ENCODE measurements at places on chromosomes 7 and 10. TPM values are rescaled to one million over a fixed set of nuclear protein-coding genes. Genes with fewer than 3 reads are reported as not detected.

GRCh38 chr10:3825244-3825643 is 40.2 kb upstream of the KLF6 start:
- peaks cover 20% of the 10 kb centered on the region for H3K4me1 ChIP-seq
- no peak for DNase-seq
- no peaks in the 10 kb centered on the region for H3K36me3 ChIP-seq
- H3K4me3 ChIP-seq, result no peak overlapping the region
- H3K27me3 ChIP-seq, result no peaks in the 10 kb centered on the region

GRCh38 chr10:106268000-106268399 is 896.5 kb downstream of the SORCS1 start:
- no peaks in the 10 kb centered on the region for H3K27me3 ChIP-seq
- H3K27ac ChIP-seq, result no peak overlapping the region
- H3K4me1 ChIP-seq, result no peaks in the 10 kb centered on the region
- H3K36me3 ChIP-seq, result no peaks in the 10 kb centered on the region
- DNase-seq, result no peak
- no peak overlapping the region for H3K4me3 ChIP-seq

DNA sequence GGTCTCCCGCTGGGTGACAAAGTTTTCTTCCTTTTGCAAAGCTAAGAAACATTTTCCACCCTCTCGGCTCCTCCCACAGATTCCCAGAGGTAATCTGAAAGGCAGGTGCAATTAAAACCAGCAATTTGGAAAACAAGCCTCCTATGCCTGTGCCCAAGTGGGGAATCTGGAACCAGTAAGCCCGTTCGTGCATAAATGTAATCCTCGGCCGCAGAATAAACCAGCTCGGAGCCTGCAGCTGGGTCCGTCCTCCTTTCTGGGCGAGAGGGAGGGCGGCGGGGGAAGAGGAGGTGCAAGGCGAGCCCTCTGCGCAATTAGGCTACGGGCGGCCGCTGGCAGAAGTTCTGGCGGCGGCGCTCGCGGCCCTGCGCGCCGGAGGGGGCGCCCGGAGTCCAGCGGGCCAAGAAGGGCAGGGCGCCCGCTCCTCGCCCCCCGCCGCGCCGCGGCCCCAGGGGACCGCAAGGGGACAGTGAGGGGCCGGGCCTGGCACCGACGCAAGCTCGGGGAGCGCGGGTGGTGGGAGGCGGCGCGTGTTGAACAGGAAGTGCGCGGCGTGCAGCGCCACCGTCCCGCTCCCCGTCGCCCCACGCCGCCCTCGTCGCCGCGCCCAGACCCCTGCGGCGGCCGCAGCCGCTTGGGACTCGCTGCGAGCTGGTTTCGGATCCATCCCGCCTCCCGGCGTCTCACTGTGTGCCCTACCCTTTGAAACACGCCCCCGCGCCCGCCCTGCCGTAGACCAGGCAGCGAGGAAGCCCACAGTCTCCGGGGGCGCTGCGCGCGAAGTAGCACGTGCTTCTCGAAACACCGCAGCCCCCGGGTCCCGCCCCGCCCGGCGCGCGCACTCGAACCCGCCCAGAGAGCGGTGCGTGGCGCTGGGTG is at the start of gene PRKAG2:
Gene PRKAG2, minus strand, starts transcription at position 217 of the 879 bp plus-strand sequence. CDS start 495 bp downstream, outside the sequence.
- no peaks in the 10 kb centered on the region for H3K27me3 ChIP-seq
- peaks cover 3% of the 10 kb centered on the region for H3K36me3 ChIP-seq
- peak within 1 kb of the TSS; percentile 91 for H3K27ac ChIP-seq

DNA sequence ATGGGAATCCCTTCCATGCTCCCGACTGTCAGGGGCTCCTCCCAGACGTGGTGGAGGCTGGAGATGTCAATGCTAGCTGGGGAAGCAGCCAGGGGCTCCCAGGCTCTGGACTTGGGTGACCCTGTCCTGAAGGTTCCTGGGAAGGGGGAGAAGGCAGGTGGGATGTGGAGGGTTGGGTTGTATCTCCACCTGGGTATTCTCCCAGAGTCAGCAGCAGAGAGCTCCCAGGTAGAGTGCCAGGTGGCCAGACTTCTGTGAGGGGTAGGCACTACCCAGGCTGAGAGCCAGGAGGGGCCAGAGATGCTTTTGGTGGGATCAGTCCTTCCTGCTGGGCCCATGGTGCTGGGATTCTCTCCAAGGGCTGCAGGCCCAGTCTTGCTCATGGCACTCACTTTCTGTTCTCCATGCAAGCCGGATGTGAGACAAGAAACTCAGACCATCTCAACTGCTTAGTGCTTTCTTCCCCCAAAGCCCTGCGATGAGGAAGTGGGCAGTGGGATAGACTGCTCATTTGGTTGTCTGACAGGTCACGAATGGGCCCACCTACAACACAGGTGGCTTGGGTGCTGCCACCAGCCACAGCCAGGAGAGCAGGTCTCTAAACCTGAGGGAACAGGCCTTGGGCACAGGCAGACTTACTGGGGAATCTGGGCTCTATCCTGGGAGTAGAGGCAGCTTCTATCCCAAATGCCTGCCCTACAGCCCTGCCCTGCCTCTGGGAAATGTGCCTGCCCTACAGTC is 52.5 kb upstream of the CAMK2B start:
- no peak overlapping the region for H3K4me3 ChIP-seq
- DNase-seq, result no peak
- H3K36me3 ChIP-seq, result peaks cover 16% of the 10 kb centered on the region
- peaks cover 1% of the 10 kb centered on the region for H3K27me3 ChIP-seq
- no peak overlapping the region for H3K27ac ChIP-seq

- H3K36me3 ChIP-seq, result no peaks in the 10 kb centered on the region
- no peaks in the 10 kb centered on the region for H3K4me1 ChIP-seq
- H3K27ac ChIP-seq, result no peak overlapping the region
- H3K4me3 ChIP-seq, result no peak overlapping the region
- no peaks in the 10 kb centered on the region for H3K27me3 ChIP-seq
These were observed 223.6 kb downstream of the MDFIC start for GRCh38 chr7:115145512-115145911.

DNA sequence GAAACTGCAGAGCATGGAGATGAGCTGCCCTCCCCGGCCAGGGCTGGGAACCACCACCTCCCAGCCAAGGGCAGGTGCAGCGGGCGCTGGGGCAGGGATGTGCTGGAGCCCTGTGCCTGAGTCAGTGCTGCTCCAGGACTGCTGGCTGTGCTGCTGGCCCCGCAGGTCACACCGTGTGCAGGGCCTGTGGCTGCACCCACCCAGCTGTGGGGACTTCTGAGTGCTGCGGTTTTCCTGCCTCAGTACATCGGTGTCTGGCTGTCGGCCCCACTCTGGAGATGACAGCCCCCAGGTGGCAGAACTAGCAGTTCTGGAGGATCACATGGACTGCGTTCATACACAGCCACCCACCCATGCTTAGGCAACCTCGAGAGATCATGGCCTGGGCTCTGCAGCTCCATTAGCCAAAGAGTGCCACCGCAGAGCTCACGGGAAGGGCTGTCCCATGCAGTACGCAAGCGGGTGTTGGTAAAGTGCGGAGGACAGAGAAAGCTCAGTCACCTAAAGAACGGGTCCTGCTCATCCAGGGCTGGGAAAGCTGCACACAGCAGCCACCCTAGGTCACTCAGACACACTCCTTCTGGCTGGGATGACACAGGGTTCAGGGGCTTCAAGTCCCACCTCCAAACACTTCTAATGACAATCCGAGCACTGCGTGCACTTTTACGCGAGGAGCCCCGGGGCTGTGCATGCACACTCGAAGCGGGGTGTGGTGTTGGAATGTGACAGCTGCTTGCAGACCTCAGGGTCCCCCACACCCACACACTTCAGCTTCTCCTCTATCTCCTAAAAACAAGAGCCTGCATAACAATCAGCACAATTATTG is 198.1 kb upstream of the PPP2R2D start:
- no peaks in the 10 kb centered on the region for H3K36me3 ChIP-seq
- H3K27ac ChIP-seq, result no peak overlapping the region
- peaks cover 3% of the 10 kb centered on the region for H3K27me3 ChIP-seq
- H3K4me3 ChIP-seq, result no peak overlapping the region
- H3K4me1 ChIP-seq, result no peaks in the 10 kb centered on the region
- DNase-seq, result no peak

GRCh38 chr10:119323085-119324016 is 116.0 kb downstream of the GRK5 start:
- H3K4me3 ChIP-seq, result no peak overlapping the region
- no peaks in the 10 kb centered on the region for H3K27me3 ChIP-seq
- peaks cover 67% of the 10 kb centered on the region for H3K4me1 ChIP-seq

DNA sequence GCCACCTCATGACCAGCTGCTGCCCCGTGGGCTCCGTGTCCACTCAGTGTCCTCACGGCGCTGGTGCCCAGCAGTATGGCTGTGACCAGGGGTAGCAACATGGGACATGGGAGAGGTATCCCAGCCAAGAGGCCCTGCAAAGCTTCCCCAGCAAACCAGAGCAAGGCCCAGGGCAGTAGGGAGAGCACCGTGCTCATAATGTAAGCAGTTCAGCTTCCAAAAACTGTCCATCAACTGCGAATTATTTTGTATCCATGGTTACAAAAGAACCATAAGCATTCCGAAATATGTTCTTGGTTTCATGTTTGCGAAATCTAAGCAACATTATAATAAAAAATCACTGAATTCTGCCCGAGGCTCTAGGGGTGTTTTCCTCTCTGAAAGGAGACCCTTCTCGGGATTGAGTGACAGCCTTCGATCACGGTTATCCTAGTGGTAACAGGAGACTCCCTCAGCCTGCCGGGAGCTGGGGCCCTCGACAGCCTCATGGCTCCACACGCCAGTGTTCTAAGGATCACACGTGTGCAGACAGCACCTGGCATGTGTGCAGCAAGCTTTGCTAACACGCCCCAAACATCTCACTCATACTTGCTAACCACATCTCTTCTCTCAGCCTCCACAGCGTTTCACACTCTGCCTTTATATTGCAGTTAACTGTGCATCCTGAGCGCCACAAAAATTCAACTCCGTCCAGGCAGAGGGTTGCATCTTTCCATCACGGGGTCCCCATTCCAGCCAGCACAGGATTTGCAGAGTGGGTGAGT is 117.6 kb downstream of the DIP2C start:
- H3K4me3 ChIP-seq, result no peak overlapping the region
- H3K27ac ChIP-seq, result no peak overlapping the region
- H3K36me3 ChIP-seq, result no peaks in the 10 kb centered on the region
- peaks cover 22% of the 10 kb centered on the region for H3K27me3 ChIP-seq

DNA sequence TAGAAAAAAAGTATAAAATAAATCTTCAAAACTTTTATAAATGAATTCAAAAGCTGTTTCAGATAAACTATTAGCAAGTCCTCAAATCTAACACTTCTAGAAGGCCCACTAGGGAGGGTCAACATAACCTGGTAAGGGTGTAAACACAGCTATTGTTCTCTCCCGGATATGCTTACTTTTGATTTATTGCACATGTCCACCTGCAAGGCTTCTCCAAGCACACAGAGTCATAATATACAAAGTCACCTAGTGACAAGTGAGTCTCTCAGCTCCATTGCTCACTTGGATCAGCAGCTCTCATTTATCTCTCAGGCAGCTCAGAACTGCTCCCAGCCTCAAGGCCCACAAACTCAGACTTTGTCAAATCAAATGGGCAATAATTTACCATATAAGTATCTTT is 44.0 kb upstream of the COL1A2 start:
- H3K36me3 ChIP-seq, result no peaks in the 10 kb centered on the region
- no peak overlapping the region for H3K4me3 ChIP-seq
- H3K4me1 ChIP-seq, result peaks cover 30% of the 10 kb centered on the region
- H3K27me3 ChIP-seq, result peaks cover 13% of the 10 kb centered on the region
- no peak overlapping the region for H3K27ac ChIP-seq
- DNase-seq, result no peak

DNA sequence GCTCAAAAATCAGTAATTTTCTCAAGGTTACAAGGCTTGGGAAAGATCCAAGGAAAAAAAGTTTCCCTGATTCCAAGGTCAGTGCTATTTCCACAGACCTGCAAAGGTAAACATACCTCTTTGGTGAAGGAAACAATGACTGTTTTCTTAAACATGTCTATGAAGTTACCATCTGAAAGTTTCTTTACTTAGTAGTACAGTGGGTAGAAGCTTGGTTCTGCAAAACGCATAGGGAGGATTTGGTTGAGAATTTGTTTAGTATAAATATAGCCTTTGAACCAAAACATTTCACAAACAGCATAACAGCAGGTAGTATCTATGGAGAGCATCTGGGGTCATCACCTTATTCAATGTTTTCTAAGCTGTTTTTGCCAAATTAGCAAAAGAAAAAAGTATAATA is 169.6 kb downstream of the CCSER2 start:
- peaks cover 3% of the 10 kb centered on the region for H3K4me1 ChIP-seq
- DNase-seq, result no peak
- H3K36me3 ChIP-seq, result peaks cover 11% of the 10 kb centered on the region
- H3K4me3 ChIP-seq, result no peak overlapping the region
- H3K27ac ChIP-seq, result no peak overlapping the region
- no peaks in the 10 kb centered on the region for H3K27me3 ChIP-seq

DNA sequence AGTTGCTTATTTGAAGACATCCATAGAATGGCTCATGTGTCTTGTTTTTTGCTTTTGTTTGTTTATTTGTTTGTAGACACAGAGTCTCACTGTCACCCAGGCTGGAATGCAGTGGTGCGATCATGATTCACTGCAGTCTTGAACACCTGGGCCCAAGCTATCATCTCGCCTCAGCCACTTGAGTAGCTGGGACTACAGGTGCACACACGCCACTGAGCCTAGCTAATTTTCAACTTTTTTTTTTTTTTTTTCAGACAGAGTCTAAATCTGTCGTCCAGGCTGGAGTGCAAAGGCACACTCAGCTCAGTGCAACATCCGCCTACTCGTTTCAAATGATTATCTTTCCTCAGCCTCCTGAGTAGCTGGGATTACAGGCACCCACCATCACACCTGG is 83.3 kb upstream of the KLF6 start:
- peak overlapping the region; percentile 43 for H3K27ac ChIP-seq
- no peak for DNase-seq
- peaks cover 51% of the 10 kb centered on the region for H3K4me1 ChIP-seq
- no peak overlapping the region for H3K4me3 ChIP-seq
- H3K36me3 ChIP-seq, result no peaks in the 10 kb centered on the region
- H3K27me3 ChIP-seq, result no peaks in the 10 kb centered on the region

DNA sequence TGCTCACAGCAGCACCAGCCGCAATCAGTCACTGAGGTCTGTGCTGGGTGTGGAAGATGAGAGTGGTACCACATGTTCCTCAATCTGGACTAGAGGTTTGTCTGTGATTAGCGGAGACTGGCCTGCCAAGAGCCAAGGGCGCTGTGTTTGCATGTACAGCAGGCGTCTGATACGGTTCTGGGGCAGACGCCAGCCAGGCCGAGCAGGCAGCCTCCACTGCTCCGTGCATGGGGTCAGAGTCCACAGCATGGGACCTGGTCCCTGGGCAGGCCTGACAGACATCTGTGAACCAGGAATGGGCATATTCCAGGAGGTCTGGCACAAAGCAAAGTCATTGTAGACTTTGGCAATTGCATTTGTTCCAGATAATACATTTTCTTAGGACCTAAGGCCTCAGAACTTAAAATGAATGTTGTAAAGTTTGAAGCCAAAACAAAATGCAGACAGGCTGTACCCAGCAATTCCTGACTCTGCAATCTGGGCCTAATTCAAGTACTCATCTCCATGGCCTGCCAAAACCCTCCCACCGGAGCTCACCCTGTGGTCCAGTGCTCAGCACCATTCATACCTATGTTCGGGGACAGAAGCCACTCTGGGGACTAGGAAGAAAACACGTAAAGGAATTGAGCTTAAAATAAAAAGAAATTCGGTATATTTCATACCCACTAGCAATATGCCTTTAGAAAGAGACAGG is 50.0 kb upstream of the FAM20C start:
- peaks cover 25% of the 10 kb centered on the region for H3K4me1 ChIP-seq
- no peak overlapping the region for H3K27ac ChIP-seq
- no peaks in the 10 kb centered on the region for H3K27me3 ChIP-seq
- H3K36me3 ChIP-seq, result peaks cover 6% of the 10 kb centered on the region
- no peak overlapping the region for H3K4me3 ChIP-seq
- DNase-seq, result no peak

- no peaks in the 10 kb centered on the region for H3K36me3 ChIP-seq
- no peak overlapping the region for H3K27ac ChIP-seq
- H3K4me1 ChIP-seq, result no peaks in the 10 kb centered on the region
These were observed 223.9 kb downstream of the C7orf25 start for GRCh38 chr7:42688056-42688371.

Gene FERD3L
- total RNA-seq, result not detected

Gene TRUB1
- total RNA-seq, result 13.9 TPM

Gene SYT15
- 1.1 TPM for total RNA-seq

Gene CPA4
- not detected for total RNA-seq

Gene IFIT2
- total RNA-seq, result 5.7 TPM

Gene GPR22
- not detected for total RNA-seq

Gene UNCX
- total RNA-seq, result not detected
